ENCODE measurements at places on chromosomes 1 and 21.

DNA sequence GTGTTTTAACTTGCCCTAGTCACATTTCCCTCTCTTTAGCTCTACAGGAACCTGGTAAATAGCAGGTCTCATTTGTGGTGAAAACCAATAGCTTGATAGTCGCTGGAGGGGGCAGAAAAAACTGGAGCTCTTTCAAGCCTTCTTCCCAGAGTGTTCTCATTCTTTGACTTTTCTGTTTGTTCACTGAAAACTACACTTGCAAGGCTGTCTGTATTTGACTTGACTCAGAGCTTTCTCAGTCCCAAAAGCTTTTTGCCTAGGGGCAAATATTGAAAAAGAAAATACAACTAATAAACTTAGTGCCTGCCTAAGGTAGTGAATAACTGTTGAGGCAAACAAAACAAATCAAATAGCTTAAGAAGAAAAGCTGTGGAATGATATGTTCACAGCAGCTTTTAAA, 217.1 kb upstream of the CHRM3 start:
- no peak for DNase-seq

DNA sequence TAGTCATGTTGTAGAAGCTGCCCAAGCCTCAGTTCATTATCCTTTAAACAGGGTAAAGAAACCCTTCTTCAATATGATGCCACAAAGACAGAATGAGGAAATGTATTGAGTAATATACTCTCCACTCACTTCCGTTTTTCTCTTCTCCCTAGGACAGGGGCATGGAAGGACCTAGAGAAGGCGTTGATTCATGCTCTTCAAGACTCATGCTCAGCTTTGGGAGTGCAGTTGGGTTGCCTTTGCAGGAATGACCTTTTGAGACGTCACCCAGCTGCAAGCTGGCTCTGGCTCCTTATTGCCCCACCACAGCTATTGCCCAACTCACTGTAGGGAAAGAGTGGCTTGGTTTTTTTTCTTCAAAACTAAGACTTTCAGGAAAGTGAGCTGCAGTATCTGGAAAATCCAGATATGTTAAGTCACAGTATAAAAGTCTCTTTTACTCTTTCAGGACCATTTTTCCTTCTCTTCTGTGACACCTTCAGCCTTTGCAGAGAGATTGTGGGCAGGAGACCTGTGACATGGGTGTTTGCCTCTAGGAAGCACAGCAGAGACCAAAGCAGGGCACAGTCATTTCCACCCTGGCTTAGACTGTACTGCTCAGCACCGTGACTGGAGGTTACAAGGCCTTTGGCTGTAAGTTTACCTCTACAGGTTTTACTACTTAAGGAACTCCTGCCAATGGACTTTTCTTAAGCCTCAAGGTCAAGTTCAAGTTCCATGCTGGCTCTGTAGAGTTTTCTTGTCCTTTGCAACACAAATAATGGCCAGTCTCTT, 39.5 kb downstream of the XCL2 start:
- no peak for DNase-seq

GRCh38 chr1:56139836-56140235, 439.5 kb downstream of the PLPP3 start:
- peak; percentile 90 for DNase-seq

- no peak for DNase-seq
Measured at GRCh38 chr21:25126564-25126963, 480.7 kb downstream of the MRPL39 start.

DNA sequence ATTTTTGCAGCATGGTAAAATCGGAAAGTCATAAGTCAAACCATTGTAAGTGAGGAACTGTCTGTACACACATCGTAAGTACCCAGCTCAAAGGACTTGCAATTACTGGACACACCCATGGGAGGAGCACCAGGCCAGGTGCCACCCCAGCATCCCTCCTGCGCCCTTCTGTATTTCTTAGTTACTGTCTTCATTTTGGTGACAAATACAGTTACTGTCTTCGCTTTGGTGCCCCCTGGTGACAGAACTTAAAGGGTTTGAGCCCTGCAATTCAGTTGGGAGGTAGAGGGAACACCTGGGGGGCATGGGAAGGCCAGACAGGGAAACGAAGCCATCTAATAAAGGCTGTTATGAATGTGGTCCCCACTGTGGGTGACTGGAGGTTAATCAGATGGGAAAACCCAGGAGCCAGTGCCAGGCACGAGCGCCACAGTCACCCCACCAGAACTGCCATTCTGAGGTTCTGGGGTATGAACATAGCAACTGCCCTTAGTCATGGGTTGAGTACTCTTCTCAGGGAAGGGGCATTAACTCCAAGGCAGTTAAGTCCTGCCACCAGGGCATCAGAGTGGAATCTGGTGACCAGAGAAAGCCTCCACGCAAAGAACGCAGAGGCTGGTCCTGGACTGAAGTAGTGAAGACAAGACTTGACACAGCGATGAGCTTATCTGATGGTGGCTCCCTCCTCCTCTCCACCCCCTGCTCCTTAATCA, 612.9 kb downstream of the PTPRU start:
- peak; percentile 64 for DNase-seq

DNA sequence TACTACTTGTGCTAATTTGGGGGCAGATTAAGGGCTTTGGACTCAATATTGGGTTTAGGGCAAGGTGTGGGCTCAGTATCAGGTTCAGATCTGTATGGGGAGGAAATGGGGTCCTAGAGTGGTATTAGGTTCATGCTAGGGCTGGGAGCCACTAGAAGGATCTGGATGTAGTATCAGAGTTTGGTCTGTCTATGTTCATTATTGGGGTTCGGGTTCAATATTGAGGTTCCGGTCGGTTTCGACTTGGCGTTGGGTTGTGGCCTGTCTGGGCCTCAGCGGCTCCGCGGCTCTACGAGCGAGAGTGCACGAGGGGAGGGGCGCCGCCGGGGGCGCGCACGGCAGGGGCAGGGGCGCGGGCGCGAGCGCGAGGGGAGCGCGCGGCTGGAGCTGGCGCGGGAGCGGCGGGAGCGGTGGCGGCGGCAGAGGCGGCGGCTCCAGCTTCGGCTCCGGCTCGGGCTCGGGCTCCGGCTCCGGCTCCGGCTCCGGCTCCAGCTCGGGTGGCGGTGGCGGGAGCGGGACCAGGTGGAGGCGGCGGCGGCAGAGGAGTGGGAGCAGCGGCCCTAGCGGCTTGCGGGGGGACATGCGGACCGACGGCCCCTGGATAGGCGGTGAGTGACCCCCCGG, at the start of gene PTPRF:
Gene PTPRF, plus strand, starts transcription at position 401 of the 624 bp plus-strand sequence. CDS start 14,193 bp downstream, outside the sequence.
- peak; percentile 85 for DNase-seq

- no peak for DNase-seq
Measured at GRCh38 chr1:87279536-87279875, 49.2 kb upstream of the LMO4 start.

DNA sequence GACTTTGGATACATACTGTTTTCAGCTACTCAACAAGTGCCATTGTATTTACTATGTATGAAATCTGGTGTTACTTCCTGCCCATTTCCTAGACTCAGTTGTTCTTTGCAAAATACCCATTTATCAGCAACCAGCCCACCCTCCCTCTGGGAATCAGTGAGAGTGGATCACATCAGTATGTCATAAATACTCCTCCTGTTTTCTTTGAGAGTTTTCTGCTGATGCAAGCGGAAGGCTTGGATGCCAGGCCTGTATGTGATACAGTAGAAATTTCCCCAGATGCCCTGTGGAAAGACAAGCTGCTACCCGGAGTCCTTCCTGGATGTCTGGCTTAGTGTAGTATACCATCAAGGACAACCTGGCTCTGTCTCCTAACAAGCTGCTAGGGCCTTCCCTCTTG, 2.4 kb upstream of the PTPRC start:
- DNase-seq, result no peak

- DNase-seq, result peak; percentile 87
Measured at GRCh38 chr1:247111700-247112478, 7.7 kb upstream of the ZNF669 start.

DNA sequence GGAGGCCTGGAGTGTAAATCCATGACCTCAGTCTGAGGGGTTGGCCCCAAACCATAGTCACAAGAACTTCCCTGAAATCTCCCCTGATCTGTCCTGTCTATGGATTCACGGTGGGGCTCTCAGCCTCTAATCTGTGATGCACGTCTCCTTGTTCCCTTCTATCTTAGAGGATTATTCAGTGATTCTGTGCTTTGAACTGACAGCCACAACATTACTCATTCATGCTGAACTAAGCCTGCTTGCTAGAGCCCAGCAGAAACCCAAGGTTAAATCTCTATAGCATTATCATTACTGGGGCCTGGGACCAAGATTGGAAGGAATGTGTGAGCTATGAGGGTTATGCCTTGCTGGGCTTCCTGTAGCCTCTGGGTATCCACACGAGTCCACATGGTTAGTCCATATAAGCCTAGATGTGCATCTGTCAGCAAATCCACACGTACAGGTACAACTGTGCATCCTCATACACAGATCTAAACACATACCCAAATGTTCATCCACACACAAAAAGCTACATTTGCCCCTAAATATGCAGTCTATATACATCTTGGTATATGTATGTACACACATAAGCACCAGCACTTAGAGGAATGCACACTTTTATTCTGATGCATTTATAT, 22.4 kb upstream of the MAGOH start:
- no peak for DNase-seq

- no peak for DNase-seq
Measured at GRCh38 chr1:23793018-23793781, 2.3 kb downstream of the LYPLA2 start.

- DNase-seq, result peak; percentile 29
Measured at GRCh38 chr1:1098681-1099421, 17.0 kb downstream of the C1orf159 start.

- no peak for DNase-seq
Measured at GRCh38 chr1:117166076-117166475, 44.5 kb upstream of the TRIM45 start.

DNA sequence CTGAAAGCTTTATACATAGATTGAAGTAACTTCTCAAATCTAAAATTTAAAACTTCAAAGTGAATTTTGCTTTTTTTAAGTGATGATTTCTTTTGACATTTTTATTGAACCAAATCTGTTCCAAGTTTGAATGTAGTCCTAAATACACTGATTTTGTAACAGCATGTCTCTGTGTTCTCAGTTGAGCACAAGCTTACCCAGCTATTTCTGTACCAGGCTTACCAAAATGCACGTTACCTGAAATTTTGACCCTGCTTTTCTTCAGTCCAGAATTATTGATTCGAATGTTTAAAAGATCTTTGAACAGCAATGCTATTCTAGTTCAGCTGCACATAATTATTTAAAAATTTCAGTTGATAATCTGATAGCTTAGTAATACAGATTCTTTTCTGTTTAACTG, 25.6 kb downstream of the AGO4 start:
- DNase-seq, result no peak

DNA sequence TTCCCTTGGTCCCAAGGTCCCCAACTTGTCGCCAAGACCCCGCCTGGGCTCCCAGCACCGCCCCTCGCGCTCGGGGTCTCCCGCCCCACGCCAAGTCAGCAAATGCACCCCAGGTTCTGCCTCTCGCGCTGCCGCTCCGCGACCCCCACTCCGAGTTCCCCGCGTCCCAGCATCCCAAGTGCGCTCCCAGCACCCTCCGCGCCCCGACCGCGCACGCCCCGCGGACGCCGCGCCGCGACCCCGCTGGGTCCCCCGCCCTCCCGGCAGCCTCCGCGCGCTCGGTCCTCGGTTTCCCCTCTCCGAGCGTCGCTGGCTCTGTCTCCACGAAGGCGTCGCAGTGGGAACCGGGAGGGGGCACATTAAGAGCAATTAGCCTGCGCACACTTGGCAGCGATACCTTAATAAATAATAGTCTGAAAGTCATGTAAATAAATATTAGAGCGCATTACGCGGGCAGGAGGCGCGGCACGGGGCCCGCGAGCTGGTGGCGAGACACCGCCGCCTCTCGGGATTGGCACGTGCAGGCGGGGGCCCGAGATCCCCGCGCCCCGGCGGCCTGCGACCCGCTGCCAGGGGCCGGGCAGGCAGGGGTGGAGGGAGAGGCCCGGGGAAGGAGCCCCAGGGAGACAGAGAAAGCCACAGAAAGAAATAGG, 75.9 kb downstream of the VWA5B1 start:
- no peak for DNase-seq

- peak; percentile 78 for DNase-seq
Measured at GRCh38 chr1:206457408-206458120, 12.7 kb upstream of the IKBKE start.

DNA sequence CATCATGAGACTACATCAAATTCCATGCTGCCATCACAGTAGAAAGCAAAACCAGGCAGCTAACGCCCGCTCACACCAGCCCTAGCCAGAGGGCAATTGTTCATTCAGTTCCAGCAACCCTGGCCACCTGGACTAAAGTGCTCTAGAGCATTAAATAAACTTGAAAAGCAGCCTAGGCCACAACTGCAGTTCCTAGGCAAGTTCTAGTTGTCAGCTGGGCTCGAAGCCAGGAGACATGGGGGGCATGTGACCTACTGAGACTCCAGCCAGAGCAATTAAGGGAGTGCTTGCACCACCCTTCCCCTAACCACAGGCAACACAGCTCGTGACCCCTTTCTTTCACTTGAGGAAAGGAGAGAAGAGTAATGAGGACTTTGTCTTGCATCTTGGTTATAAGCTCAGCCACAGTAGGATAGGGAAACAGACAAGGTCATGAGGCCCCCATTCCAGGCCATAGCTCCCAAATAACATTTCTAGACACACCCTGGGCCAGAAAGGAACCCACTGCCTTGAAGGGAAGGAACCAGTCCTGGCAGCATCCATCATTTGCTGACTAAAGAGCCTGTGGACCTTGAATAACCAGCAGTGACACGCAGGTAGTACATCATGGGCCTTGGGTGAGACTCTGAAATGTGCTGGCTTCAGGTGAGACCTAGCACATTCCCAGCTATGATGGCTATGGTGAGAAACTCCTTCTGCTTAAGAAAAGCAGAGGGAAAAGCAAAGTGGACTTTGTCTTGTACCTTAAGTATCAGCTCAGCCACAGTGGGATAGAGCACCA, 77.0 kb downstream of the ZZZ3 start:
- peak; percentile 62 for DNase-seq

- DNase-seq, result no peak
Measured at GRCh38 chr1:162372159-162373071, 4.2 kb downstream of the SPATA46 start.

- no peak for DNase-seq
Measured at GRCh38 chr1:203273869-203274602, 31.3 kb upstream of the BTG2 start.

DNA sequence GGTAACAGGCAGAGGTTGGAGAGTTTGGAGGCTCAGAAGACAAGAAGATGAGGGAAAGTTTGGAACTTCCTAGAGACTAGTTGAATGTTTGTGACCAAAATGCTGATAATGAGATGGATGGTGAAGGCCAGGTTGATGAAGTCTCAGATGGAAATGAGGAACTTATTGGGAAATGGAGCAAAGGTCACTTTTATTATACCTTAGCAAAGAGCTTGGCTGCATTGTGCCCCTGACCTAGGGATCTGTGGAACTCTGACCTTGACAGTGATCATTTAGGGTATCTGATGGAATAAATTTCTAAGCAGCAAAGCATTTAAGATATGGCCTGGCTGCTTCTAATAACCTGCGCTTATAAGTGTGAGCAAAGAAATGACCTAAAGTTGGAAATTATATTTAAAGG, 17.2 kb downstream of the FAM3B start:
- DNase-seq, result no peak

- DNase-seq, result peak; percentile 71
Measured at GRCh38 chr1:110060034-110060661, 10.3 kb downstream of the ALX3 start.

GRCh38 chr1:3471356-3472087, 17.1 kb downstream of the ARHGEF16 start:
- DNase-seq, result peak; percentile 95
